Ovary (tissue), 10 donors: ENCODE measurements at places on chromosomes 7 and 10. TPM values are rescaled to one million over a fixed set of nuclear protein-coding genes. Genes with fewer than 3 reads are reported as not detected.

ADARB2 gene
- total RNA-seq, result 2.0 TPM

PRKCQ gene
- 2.7 TPM for total RNA-seq

DNA sequence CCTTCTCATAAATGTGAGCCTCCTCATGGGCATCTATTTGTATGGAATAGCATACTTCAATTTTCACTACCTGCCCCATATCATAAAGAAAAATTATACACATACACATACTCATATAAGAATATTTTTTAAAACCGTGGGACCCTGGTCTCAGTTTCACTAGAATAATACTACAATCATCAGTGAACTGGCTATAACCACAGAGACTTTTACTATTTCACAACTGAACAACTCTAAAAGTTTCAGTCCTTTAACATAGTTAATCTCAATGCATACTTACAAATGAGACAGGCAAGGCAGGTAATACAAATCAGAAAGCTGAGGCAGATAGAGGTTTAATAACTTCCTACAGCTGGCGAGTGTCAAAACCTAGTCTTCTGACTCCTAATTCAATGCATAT lies 83.1 kb downstream of the LRRN3 start:
- DNase-seq, result no peak
- no peaks in the 10 kb centered on the region for H3K4me1 ChIP-seq
- no peaks in the 10 kb centered on the region for H3K27me3 ChIP-seq
- H3K36me3 ChIP-seq, result no peaks in the 10 kb centered on the region
- no peak overlapping the region for H3K4me3 ChIP-seq

DNA sequence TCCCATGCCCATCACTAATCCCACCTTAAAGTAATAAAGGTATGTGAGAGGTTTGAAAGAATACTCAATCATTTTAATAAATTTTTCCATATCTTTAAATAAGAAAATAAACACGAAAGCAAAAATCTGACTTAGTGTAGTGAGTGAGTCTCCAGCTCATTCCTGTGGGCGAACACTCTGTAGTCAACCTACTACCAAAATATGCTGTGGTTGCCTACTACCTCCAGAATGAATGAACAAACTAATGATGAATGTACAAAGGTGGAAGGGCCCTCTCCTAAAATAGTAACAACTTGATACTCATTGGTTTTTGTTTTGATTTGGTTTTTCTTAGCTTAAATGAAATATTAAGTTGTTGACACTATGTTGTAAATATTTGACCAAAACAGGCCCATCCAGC lies 195.5 kb upstream of the HPS1 start:
- no peaks in the 10 kb centered on the region for H3K36me3 ChIP-seq
- no peak overlapping the region for H3K27ac ChIP-seq
- H3K27me3 ChIP-seq, result no peaks in the 10 kb centered on the region
- H3K4me3 ChIP-seq, result no peak overlapping the region
- no peak for DNase-seq
- no peaks in the 10 kb centered on the region for H3K4me1 ChIP-seq

GRCh38 chr10:77162697-77163096 lies 474.9 kb downstream of the KCNMA1 start:
- no peak for DNase-seq
- H3K36me3 ChIP-seq, result no peaks in the 10 kb centered on the region
- H3K27ac ChIP-seq, result no peak overlapping the region
- H3K4me3 ChIP-seq, result no peak overlapping the region
- H3K4me1 ChIP-seq, result no peaks in the 10 kb centered on the region

- no peaks in the 10 kb centered on the region for H3K36me3 ChIP-seq
- H3K27me3 ChIP-seq, result no peaks in the 10 kb centered on the region
- H3K4me1 ChIP-seq, result peaks cover 2% of the 10 kb centered on the region
- H3K4me3 ChIP-seq, result no peak overlapping the region
These were observed 71.0 kb downstream of the SEPTIN7 start for GRCh38 chr7:35871856-35872255.
